ENCODE measurements at places on chromosomes 3 and 15.

GRCh38 chr3:47888986-47889757 lies 86.2 kb downstream of the DHX30 start:
- no peak for DNase-seq

GRCh38 chr15:77060546-77060945 lies 10.4 kb downstream of the TSPAN3 start:
- DNase-seq, result no peak

GRCh38 chr3:128226795-128227395 lies 73.6 kb downstream of the EEFSEC start:
- DNase-seq, result peak; percentile 2

GRCh38 chr3:193790086-193790990 lies 197.3 kb downstream of the OPA1 start:
- DNase-seq, result no peak

DNA sequence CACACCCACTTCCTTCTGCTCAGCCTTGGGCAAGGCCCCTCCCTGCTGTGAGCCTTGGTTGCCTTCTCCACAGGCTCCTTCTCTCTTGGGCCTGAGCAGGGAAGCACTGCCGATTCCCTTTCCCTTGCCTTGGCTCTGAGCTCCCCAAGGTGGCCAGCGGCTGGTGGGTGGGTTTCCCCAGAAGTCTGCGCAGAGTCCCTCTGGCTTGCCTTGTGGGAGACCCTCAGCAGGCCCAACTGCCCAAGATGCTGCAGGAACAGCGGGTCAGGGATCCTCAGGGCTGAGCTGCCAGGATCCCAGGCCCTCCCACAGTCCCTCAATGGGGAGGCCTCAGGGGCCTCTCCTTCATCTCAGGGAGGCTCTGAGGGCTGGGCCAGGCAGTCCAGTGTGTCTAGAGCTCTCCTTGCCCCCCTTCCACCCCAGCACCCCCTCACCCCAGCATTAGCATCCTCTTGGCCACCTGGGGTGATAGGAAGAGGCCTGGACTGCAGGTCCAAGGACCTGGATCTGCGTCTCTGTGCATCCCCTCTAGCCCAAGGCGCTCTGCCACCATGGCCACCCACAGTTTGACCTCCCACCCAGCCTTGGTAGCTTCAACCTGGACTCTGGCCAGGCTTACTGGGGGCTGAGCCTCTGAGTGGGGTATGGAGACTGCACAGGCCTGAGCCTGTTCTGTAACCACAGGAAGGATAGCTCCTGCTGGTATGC lies 68.6 kb downstream of the EXOG start:
- DNase-seq, result no peak

- DNase-seq, result peak; percentile 58
These were observed 456 bp upstream of the C15orf61 start for GRCh38 chr15:67520321-67521028.

- no peak for DNase-seq
These were observed 19.3 kb upstream of the ZNF770 start for GRCh38 chr15:35007397-35007796.

- DNase-seq, result no peak
These were observed 25.1 kb downstream of the SSUH2 start for GRCh38 chr3:8619548-8619947.

DNA sequence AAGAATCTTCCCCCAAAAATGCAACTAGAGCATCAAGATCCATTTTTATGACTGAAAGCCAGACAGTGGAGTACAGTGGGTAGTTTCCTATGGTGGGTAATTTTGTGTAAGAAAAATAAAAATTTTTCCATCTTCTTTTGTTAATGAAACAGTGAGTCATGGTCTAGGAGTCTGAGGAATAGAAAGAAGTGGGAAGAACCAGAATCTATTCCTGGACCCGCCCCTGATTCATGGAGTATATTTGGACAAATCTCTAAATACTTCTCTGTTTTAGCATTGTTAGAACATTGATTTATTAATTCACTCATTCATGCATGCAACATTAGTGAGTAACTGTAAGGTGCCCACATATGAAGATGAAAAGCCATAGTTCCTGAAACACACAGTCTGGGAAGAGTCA lies 304.5 kb upstream of the GPR149 start:
- no peak for DNase-seq

GRCh38 chr3:19898721-19899120 lies 35.3 kb downstream of the EFHB start:
- no peak for DNase-seq

- no peak for DNase-seq
These were observed 38.8 kb upstream of the TNFSF10 start for GRCh38 chr3:172561897-172562640.

Data from NCI-H510A treated with DMSO at 0.1 percent for 48 hours (cell line).